ENCODE measurements at places on chromosomes 2 and 18. TPM values are rescaled to one million over a fixed set of nuclear protein-coding genes. Genes with fewer than 3 reads are reported as not detected.

The ABCG8 gene
- total RNA-seq = not detected

DNA sequence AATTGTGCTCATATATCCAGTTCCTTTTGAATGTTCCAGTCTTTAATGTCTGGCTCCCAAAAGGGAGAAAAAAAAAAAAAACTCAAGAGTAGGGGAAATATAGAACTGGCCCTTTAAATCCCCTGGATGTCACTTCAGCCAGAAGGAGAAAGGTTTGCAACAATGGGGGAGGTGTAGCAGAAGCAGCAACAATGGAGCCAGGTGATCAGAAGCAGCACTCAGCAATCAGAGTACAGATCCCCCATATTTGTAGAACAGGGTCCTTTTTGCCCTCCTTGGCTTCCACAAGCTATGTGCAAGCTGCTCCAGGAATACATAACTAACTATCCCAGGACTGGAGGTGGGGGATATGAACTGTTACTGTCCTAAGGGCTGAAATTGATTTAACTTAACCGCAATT, 25.8 kb upstream of the ZNF397 start:
- DNase-seq = no peak

The TMEM163 gene
- total RNA-seq = not detected

GRCh38 chr18:46261799-46262198, 157.6 kb downstream of the HAUS1 start:
- no peak for DNase-seq

DNA sequence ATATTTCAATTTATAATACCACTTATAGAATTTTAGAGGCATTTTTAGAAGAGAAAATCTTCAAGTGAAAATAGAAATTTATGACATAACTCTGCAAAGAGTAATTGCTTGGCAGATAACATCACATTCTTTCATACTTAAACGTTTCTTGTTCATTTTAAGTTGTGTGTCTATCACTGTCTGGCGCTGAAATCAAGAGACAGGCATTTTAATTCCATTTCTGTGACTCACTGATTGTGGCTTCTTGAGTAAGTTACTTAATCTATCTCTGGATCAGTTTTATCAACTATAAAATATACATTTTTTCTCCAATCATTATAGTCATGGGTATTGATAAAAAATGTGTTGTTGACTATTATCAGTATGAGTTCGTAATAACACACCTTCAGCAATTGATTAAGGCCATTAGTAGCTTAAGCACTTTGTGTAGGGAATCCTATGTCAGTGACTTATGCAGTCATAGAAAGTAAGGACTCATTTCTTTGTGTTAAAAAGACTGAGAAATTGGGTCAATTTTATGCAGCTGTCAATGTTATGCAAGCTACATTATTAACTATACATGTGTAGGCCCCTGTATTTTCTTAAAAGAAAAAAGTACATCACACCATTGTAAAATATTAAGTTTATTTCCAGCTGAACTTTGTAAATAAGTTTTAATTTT, 497.3 kb downstream of the CCDC85A start:
- DNase-seq = no peak

The CPS1 gene
- 15.1 TPM for total RNA-seq

The FRZB gene
- 3.0 TPM for total RNA-seq

The CNGA3 gene
- total RNA-seq = not detected

The GATA6 gene
- 8.4 TPM for total RNA-seq

DNA sequence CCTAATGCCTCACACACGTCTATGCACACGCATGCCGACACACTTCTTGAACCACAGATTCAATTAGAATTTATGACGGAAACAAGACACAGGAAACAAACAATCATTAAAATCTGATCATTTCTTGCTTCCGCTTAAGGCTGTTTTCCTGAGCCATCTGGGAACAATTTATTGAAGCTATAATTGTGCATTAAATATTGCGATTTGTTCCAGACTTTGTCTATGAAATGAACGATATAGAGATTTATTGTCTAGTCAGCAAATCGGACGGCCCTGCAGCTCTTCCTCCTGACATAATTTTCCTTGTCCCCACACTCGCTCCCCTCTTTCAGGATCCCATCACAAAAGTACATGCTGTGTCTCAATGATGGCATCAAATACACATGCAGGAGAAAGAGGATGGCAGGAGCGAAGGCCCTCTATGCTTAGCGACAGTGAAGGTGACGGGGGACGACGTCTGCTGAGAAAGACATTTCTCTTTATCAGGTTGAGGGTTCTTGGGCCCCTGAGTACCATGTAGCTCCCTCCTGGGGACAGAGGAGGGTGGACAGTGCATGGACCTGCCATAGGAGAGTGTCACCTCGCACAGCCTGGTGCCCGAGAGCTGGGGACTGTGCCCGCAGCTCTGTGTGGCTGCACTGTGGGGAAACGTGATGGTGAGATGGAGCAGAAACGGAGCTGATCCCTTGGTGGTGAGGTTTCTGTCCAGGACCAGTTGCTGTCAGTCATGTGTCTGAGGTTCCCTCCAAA, 157.3 kb downstream of the ACKR3 start:
- DNase-seq = no peak

The OBSL1 gene
- total RNA-seq = 85.0 TPM

DNA sequence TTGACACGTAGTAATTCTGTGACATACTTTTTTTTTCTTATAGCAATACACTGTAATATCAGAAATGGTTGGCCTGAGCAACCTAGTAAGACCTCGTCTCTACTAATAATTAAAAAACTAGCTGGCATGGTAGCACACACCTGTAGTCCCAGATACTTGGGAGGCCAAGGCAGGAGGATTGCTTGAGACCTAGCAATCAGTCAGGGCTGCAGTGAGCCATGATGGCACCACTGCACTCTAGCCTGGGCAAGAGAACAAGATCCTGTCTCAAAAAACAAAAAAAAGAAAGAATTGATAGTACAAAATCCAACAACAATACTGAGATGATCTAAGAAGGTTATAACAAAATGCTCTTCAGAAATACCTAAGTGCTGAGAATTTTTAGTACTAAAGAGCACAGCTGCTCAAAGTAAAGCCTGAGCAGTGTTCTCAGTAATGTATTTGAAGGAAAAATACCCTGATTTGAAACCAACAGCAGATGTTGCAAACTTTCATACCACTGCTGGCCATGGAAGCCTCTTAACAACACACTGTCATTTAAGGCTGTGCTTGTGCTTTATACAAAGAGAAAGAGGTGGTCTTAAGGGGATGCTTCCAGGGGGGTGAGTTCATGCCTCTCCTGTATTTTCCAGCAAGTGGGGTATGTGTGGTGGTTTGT, 132.6 kb upstream of the CDCA7 start:
- DNase-seq = no peak

The CACNB4 gene
- total RNA-seq = 4.2 TPM

GRCh38 chr2:109254174-109254904, 125.3 kb downstream of the SH3RF3 start:
- DNase-seq = no peak

GRCh38 chr2:109685453-109685852, 71.3 kb downstream of the SOWAHC start:
- no peak for DNase-seq

GRCh38 chr2:234172066-234172465, 121.6 kb downstream of the SPP2 start:
- no peak for DNase-seq

- DNase-seq = no peak
Observed at GRCh38 chr2:62627667-62628066, 77.8 kb upstream of the EHBP1 start.

GRCh38 chr2:198054299-198054698, 249.9 kb downstream of the PLCL1 start:
- no peak for DNase-seq

- DNase-seq = no peak
Observed at GRCh38 chr18:48023334-48024008, 93.0 kb upstream of the SMAD2 start.

- no peak for DNase-seq
Observed at GRCh38 chr2:26537069-26537825, 59.3 kb upstream of the OTOF start.

The ARHGEF4 gene
- total RNA-seq = 22.2 TPM

- no peak for DNase-seq
Observed at GRCh38 chr2:207337234-207338219, 171.8 kb upstream of the KLF7 start.

The RAPH1 gene
- total RNA-seq = 43.9 TPM

Measured in tibial nerve (tissue), 4 donors.